Tibial artery (tissue), 4 donors: ENCODE measurements at places on chromosomes 3 and 15.

GRCh38 chr3:110026421-110026820 is 689.1 kb upstream of the DPPA4 start:
- H3K36me3 ChIP-seq = no peaks in the 10 kb centered on the region
- H3K4me3 ChIP-seq = no peak overlapping the region

DNA sequence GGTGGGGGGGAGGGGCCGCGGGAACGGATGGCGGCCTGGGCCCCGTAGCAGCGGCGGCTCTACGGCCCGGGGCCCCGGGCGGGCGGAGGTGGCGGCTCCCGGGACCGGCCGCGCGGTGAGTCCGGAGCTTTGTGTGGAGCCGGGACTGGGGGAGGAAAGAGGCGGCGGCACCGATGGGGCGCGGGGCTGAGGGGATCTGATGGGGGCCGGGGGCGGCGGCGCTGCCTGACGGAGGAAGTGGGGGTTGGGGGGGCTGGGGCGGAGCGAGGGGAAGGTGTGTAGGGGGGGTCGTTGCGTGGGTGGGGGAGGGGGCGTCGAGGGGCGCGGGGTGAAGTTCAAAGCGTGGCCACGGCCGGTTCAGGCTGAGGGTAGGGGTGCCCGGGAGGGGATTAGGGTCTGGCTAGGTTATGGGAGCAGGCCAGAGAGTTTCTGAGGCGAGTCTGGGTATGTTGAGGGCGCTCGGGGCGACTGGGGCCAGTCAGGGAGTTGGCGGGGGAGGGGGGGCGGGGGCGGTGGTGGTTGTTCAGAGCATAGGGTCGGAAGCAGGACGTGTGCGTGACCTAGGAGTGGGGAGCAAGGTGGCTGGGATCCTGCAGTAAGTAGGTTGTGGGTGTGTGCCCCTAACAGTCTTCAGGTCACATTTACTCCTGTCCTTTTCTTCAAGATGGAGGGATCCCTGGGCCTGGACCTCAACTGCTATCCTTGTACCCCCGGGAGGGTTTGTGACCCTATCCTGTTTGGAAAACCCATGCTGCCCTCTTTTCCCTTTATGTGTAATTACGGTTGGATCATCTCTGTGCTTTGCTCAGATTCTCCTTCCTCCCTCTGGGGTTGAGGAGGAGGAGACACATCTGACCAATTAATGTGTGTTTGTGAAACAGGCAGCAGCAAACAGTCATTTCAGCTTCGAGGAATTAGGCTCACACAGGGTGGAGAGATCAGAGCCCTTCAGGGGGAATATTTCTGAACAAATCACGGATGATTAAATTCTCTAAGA is 644 bp downstream of the ZNF609 start:
- no peaks in the 10 kb centered on the region for H3K4me1 ChIP-seq
- peak; percentile 67 for DNase-seq
- H3K27me3 ChIP-seq = no peaks in the 10 kb centered on the region

DNA sequence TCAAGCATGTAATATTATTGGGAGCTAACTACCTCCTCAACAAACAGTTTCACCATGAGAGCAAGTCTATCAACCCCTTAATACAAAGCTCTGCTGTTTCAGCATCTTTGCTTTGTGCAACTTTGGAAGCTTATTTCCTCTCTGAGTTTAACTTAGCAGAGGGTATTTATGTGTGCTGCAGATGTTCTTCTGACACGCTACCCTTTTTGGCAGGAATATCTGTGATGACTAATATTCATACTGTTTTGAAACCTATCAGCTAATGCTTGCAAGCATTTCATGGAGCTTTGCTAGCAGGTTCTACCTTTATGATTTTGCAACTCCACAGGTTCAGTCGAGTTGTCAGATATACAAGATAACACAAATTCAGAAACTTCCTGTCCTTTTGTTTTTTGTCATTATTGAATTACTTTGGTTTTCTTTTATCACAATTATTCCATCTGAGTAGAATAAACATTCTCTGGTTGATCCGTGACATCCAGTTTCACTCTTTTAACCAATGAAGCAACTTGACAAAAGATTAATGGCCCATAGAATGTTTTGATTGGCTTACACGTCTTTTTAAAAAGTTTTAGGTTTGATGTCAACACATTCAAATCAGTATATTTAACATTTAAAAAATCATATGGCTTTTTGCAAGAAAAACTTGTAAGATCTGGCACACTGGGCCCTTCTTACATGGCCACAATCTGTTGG is 1.7 kb upstream of the SLC9A9 start:
- no peak overlapping the region for H3K4me3 ChIP-seq
- no peaks in the 10 kb centered on the region for H3K36me3 ChIP-seq
- H3K27ac ChIP-seq = no peak overlapping the region
- no peak for DNase-seq

GRCh38 chr15:51497806-51498205 is 124.8 kb downstream of the DMXL2 start:
- no peak for DNase-seq
- H3K36me3 ChIP-seq = peaks cover 12% of the 10 kb centered on the region

DNA sequence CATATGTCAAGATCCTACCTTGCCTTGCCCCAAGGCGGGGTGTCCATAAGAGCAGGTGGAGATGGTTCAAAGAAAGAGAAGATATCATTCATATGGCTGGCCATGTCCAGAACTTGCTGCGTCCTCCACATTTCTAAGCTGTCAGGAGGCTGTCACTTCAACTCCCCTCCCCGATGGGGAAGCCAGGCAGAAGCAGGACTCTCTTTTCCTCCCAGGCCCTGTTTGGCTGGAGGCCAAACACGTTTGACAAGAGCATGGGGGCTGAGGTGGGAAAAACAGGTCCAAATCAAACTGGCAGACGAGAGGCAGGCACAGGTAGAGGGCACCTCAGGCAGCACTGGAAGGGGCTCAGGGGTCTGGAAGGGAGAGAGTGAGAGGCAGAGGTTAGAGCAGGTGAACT is 37.7 kb downstream of the MESD start:
- no peaks in the 10 kb centered on the region for H3K27me3 ChIP-seq
- H3K27ac ChIP-seq = no peak overlapping the region
- H3K36me3 ChIP-seq = peaks cover 51% of the 10 kb centered on the region
- no peak for DNase-seq
